ENCODE measurements at places on chromosomes 3 and 15.

GRCh38 chr3:133828576-133829309 is 23.1 kb downstream of the SRPRB start:
- no peak for DNase-seq

DNA sequence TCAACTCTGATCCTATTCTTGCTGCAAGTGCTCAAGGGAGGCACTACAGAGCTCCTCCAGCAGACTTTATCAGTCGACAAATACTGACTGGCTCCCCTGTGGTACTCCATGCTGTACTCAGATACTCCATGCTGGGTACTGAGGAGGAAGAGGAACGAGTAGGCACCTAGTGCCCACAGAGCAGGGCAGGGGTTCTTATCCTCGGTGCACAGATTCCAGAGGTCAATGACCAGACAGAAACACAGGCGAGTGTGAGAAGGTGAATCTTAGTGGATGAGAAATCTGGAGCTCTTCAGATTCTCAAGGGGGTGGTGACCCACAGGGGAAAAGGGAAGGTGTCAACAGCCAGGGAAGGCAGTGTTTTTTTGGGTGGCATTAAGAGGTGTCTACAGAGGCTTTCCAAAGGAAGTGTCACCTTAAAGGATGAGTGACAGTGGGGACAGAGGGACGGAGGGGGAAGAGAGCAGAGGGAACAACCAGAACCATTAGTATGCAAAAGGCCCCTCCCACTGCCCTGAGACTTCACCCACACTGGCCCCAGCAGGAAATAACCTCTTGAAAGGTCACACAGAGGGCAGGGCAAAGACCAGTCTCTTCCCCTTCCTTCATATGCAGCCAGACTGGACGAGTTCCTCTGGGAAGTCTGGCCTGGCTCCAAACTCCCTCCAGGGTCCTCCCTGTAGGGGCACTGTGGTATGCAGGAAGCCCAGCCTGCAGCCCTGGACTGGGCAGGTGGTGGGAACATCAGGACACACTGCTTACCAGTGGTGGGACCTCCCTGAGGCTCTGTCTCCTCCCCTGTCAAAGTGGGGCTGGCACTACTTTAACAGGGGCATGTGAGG is 27.5 kb downstream of the CCDC12 start:
- no peak for DNase-seq

DNA sequence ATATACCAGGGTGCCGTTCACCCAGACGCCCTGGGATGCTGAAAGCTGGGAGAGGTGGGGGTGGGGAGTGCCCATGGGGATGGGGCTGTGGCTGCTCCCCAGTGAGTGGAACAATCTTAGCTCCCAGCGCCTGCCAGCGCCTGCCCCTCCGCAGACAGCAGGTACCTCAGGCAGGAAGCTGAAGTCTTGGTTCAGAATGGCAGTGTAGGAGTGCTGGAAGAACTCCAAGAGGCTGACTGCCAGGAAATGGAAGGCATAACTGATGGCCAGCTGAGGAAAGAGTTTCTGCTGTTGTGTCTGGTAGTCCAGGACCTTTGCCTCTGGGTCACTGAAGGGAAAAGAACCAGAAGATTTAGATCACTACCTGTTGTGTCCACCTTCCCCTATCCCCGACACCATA is 8.4 kb downstream of the ACOX2 start:
- DNase-seq: no peak

GRCh38 chr3:60555686-60556354 is 695.4 kb downstream of the FHIT start:
- DNase-seq: no peak

GRCh38 chr3:63343674-63344073 is 65.6 kb downstream of the SYNPR start:
- DNase-seq: no peak

DNA sequence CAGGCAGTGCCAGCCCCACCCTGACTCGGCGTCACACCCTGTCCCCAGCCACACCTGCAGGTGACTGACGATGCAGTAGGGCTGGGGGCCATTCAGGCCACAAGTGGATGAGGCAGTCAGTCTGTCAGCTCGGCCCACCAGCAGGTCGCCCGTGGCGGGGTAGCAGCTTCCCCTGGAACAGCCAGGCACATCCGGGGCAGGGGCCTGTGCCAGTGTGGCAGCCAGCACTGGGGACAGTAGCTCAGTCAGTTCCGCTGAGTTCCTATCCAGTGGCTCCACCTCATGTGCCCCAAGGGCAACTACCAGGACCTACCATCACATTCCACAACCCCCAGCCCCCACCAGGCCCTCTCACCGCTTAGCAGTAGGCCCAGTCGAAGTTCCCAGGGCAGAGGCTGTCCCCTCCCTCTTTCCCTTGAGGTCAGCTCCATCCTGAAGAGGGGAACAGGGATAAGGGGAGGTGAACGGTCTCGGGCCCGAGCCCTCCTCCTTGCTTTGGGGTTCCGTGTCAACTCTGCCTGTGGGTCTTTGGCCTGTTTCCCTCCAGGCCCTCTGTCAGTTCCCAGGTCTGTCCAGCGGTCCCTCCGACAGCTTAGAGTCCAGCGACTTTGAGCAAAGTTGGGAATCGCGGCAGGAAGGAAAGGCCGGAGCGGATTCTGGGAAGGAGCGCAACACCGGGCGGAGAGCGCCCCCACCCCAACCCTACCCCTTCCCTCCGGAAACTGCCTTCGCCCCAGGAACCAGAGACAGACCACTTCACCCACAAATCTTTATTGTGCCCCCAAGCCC is at the start of gene LAMB2:
Gene LAMB2 (minus strand): TSS at position 614 of the 789 bp plus-strand sequence. CDS start 183 bp downstream, at position 431.
- DNase-seq: no peak

DNA sequence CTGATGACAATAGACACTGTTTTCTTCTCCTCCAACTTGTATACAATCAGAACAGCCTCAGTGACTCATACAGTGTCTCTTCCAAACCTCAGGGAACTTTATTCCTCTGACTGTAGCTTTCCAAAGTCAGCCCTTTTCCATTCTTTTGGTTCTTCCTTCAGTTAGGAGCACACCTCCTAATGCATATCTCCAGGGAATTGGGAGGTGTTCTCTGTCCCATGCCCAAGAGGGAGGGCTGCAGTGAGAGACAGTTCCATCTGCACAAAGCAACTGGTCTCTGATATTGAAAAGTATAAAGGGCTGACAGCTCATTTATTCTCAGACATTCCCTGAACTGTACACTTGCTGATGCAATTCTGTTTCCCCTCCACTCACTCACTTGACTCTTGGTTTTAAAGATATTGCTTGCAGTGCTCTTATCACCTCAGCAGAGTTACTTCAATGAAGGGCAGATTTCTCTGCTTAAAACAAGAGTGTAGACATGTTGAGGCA is 337.8 kb upstream of the TBC1D5 start:
- no peak for DNase-seq

DNA sequence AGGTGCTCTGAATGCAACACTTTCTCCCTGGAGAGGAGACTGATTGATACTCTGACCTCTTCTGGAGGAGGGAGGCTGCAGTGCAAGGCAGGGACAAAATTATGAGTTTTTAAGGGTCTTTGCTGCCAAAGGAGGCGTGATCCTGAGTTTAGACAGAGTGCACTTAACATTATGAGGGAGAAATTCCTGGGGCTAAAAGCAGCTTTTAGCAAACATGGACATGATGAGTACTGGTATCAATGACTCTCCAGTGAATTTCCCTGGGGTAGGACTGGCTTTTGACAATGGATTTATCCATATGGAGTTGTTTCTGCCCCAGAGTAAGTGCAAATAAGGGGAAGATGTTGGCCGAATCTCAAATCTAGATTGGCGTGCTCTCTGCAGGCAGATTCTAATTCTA is 133.1 kb downstream of the THSD4 start:
- DNase-seq: no peak

- no peak for DNase-seq
Observed at GRCh38 chr3:10238345-10239183, 9.7 kb upstream of the TATDN2 start.

DNA sequence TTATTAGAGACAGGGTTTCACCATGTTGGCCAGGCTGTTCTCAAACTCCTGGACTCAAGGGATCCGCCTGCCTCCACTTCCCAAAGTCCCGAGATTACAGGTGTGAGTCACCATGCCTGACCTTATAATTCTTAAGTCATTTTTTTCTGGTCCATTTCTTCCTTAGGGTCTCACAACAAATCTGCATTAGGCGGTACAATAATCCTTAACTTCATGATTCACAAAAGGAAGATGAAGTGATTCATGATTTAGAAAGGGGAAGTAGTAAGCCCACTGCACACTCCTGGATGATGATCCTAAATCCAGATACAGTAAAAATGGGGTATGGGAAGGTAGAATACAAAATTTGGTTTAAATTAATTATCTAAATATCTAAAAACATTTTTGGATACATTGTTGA is 45.0 kb upstream of the TKT start:
- DNase-seq: no peak

- no peak for DNase-seq
Observed at GRCh38 chr15:99682455-99682854, 50.8 kb downstream of the LYSMD4 start.

- no peak for DNase-seq
Observed at GRCh38 chr15:82894971-82895520, 57.5 kb downstream of the HOMER2 start.

GRCh38 chr15:64985366-64986033 is 4.2 kb downstream of the SPG21 start:
- DNase-seq: no peak

DNA sequence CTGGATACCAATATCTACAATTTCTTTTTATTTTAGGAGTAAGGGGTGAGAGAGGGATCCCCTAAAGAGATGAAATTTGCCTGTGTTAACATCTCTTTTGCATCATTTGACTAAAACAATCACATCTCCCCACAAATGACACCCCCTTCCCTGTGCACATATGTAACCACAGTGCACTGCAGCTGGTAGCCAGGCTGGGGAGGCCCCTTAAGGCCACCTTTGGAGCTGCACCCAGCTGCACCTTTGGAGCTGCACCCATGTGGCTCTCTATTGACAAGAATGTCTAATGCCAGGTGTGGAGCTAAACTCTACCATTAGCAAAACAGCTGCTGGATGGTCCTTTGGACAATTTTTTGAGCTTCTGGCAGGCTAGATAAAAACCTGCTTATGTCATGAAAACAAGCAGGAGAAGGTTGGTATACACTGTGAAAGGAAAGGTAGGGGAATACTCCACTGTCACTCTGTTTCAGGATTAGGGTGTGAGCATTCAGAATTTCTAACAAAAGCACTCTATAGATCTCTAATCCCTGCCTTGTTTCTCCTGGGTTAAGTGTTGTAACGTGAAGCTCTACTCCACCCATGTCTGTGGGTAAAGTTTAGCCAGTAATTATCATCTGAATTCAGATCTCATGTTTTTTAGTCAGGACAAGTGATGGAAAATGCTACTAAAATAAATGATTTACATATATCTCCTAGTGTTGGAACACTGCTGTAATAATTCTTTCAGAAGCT is 52.1 kb downstream of the TFG start:
- no peak for DNase-seq

DNA sequence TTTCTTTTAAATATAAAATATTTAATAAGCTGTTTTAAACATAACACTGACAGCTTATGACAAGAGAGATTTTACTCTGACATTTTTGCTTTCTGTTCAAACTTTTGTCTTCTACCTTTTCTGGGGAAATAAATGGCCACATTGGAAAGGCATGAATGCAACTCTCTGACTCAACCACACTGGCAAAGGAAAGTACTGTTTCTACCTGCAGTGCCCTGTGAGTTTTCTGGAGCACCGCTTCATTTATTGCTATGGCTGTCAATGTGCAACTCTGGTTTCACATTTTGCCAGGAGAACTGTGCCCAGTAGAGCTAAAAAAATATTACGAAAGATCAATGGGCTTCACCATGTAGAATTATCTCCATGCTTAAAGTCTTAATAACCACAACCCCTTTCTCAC is 15.1 kb downstream of the PDZRN3 start:
- no peak for DNase-seq

GRCh38 chr3:135982404-135982761 is 16.9 kb downstream of the PPP2R3A start:
- no peak for DNase-seq

GRCh38 chr3:110810356-110810755 is 261.3 kb upstream of the NECTIN3 start:
- no peak for DNase-seq

DNA sequence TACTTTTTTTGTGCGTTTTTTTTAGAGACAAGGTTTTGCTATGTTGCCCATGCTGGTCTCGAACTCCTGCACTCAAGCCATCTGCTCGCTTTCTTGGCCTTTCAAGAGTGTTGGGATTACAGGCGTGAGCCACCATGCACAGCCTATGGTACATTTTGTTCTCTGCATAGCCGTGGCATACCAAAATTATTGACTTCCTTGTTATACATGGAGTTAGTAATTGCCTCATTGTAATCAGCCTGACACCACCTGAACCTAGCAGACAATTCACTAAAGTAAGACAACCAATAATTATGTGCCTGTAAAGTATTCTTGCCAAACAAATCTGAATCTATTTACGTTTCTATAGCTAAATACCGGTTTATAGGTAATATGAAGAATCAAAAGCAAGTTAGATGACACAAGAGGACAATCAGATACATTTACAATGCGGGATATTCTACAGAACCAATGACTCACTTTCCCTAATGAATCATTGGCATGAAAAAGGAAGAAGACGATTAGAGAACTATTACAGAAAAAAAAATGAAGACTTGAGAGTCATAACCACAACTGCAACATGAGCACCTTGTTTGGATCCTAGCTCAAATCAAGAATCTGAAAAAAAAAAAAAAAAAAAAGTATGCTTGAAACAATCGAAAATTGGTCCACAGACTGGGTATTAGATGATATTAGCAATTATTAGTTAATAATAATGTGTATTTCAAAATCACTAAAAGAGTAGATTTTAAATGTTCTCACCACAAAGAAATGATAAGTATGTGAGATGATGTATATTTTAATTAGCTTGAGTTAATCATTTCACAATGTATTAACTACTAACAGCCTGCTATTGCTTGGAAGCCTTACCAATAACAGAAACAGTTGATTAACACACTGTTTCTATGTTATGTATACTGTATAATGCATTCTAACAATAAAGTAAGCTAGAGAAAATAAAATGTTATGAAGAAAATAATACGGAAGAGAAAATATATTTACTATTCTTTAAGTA is 7.1 kb downstream of the GUCA1C start:
- DNase-seq: no peak

DNA sequence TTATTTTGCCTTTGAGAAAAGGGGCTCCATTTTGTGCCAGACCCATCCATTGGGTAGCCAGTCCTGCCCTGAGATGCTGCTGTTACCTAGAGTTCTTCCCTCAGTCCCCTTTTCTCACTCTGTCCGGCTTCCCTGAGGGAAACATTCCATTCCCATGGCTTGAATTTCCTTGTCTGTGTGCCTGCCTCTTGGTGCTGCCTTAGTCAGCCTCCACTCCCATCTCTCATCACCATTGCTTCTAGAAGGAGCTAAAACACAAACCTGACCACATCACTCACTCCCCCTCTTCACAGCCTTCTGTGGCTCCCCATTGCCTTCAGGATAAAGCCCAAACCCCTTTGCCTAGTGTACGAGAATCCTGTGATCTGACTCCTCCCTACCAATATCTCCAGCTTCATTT is 25.2 kb upstream of the C2CD4B start:
- DNase-seq: no peak
